ENCODE measurements at places on chromosomes 16 and 17.
A peak's percentile ranks its signal among the peaks of the same experiment; 100 is the strongest.

DNA sequence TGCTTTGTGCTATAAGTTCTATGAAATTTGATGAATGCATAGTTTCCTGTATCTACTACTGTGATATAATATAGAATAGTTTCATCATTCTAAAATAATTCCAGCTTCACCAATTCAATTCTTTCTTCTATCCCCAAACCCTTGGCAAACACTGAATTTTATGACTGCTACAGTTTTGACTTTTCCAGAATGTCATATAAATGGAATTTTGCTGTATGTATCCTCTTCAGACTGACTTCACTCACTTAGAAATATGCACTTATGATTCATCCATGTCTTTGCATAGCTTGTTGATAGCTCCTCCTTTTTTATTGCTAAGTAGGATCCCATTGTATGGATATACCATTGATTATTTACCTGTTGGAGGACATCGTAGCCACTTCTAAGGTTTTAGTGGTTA is 89.1 kb upstream of the HS3ST3A1 start:
- no peak for DNase-seq

GRCh38 chr16:31700530-31701388 is 172.8 kb upstream of the ZNF267 start:
- DNase-seq, result no peak

GRCh38 chr16:50881331-50881830 is 139.5 kb downstream of the CYLD start:
- DNase-seq, result no peak

DNA sequence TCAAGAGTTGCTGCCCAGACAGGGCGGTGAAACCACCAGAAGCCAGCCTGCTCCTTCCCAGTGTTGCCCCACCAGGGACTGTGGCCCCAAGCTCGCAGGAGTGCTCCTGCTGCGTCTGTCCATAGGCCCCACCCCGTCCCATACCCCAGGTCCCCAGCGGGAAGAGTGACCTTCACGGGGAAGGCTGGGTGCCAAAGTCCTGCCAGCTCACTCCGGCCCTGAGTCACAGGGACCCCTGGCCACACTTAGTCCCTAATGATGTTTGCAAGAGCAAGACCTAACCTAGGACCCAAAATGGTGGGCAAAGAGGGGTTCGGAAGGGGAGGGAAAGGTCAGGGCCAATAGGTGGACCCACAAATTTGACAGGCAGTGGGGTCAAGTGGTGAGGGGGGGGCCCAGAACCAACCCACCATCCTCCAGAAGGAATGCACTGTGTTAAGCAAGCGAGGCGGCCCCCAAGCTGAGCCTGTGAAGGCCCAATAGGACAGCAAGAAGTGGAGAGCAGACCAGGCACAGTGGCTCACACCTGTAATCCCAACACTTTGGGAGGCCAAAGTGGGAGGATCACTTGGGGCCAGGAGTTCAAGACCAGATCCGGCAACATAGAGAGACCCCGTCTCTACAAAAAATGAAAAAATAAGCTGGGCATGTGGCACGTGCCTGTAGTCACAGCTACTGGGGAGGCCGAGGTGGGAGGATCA is 3.3 kb downstream of the DOK4 start:
- no peak for DNase-seq

GRCh38 chr17:81609541-81610311 is 27.2 kb downstream of the NPLOC4 start:
- no peak for DNase-seq

DNA sequence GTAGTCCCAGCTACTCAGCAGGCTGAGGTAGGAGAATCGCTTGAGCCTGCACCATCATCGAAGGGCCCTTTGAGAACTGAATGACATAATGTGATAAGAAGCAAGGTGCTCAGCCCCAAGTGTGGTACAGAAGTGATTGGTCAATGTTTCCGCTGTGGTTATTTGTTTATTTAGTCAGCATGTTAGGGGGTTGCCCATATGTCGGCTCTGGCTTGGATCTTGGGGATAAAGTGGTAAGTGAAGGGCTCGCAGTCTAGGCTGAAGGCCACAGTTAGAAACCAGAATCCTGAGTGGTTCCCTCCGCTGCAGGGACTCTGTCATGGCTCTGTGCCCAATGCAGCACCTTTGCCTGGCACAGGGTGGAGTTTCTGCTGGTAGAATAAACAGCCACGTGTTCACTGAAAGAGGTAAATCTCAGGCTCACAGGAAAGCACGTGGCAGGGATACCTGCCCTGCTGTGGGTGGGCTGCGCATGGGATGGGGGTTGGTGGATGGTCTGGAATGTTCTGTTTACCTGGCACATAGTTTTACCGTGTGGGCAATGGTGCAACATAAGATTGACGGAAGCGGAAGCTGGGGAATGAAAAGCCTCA is 35.4 kb downstream of the SYT17 start:
- no peak for DNase-seq

DNA sequence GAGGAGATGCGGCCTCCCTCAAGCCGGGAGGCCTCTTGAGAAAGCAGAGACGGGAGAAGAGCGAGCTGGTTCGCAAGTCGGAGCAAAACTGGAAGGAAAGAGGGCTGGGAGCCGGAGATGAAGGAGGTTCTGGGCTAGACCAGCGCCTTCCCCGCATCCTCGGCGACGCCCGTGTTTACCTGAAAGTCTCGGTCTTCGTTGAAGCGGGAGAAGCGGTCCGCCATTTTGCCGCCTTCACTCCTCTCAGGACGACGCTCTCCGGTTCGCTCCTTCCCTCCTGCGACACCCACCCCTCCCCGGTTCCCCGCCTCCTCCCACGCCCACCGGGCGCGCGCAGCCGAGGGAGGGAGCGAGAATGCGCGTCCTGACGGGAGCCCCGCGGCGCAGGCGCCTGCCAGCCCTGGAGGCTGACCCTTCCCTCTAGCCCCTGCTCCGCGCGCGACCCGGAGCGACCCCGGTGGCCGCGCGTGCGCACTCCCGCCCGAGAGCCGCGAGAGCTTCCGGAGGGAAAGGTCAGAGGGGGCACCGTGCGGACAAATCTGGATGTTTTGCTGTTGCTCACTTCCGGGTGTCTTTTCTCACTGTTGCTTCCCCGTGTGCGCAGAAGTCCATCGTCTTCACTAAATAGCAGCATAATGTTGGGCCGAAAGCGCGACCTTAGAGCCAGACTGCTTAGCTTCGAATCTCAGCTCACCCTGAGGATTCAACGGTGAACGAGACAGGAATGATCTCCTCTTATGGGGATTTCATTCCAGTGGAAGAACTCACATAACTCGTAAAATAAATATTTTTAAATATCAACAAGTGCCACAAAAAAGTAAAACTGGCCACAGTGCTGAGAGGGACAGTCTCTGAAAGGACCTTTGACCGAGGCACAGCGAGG is at the start of gene GPATCH8:
Gene GPATCH8 (minus strand): TSS at position 260 of the 883 bp plus-strand sequence. CDS start 36 bp downstream, at position 224.
- DNase-seq, result peak; percentile 91

GRCh38 chr17:81094509-81095382 is 59.8 kb downstream of the BAIAP2 start:
- DNase-seq, result peak; percentile 85

DNA sequence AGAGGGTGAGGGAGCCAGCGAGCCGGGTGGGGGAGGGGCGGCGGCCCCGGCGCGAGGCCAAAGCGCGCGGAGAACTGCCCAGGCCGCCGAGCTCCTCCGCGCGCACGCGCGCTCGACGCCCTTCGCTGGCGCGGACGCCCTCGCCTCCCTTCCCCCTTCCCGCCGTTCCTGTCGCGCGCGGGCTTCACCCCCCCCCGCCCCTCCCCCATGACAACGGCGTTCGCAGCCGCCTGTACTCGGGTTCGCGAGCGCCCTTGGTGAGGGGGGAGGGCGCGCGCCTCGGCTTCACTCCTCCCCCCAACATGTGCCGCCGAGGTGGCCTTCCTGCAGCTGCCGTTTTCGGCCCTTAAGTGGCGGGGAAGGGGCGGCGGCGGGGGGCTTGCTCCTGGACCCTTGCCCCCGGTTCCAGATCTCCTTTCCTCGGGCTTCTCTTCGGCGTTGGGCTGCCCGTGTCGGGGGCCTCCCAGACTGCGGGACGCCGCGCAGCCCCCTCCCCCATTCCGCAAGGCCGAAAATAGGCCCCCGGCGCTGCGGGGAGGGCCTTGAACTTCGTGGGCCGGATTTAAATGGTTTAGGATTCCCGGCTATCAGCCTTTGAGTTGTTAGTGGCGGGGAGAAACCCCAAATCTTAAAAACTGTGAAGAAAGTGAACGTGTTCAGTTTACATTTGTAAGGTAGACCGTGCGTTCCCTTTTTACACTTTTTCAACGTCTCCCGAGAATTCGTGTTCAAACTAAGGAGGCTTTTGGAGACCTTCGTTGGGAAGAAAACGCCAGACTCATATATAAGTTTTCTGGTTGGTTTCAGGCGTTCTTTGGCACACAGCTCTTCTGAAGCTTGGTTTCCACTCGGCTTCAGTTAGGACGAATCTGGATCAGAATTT is 653 bp downstream of the SRRM2 start:
- peak; percentile 53 for DNase-seq

DNA sequence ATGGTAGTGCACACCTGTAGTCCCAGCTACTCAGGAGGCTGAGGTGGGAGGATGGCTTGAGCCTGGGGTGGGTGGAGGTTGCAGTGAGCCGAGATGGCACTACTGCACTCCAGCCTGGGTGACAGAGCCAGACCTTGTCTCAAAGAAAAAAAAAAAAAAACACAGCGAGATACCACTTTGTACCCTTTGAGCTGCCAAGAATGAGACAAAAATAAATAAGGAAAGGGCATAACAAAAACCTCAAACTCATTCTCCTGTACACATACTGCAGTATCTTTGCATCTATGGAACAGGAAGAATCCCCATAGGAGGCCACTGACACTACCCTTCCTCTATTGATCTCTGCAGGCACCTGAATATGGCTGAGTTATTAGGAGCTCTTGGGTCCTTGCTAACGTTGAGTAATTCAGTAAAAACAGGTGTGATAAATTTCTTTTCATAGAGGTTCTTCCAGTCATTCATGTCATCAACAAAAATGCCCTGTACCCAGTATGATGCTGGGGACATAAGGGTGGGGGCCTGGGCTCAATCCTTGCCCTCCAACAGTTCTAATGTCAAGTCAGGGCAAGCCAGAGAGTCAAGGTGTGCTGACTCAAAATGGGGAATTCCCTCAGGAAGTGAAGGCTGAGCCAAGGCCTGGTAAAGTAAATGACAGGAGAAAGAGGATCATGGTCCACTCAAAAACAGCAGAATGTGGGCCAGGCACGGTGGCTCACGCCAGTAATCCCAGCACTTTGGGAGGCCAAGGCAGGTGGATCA is 26.9 kb downstream of the RANBP10 start:
- no peak for DNase-seq

DNA sequence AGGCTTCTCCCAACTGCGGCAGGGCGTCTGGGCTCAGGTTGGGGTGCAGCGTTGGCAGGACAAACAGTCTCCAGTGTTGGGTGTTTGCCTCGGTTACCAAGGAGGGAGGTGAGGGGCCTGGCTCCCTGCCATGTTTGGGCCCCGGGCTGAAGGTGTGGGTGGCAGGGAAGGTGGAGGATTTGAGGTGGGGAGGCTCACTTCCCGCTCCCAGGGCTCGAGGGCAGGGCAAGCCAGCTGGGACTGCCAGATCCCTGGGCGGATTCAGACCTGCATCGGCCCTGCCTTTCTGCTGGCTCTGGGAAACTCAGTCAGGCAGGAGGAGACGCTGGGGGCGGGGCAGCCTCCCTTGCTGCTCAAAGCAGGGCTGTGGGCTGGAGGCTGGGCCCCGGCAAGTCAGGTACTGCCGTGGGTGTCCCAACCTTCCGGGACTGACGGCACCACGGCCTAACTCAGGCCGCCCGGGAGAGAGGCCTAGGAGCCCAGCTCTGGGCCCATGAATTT is 31.3 kb upstream of the KRT17 start:
- DNase-seq, result no peak

GRCh38 chr16:85648070-85648714 is 35.1 kb downstream of the GSE1 start:
- no peak for DNase-seq

DNA sequence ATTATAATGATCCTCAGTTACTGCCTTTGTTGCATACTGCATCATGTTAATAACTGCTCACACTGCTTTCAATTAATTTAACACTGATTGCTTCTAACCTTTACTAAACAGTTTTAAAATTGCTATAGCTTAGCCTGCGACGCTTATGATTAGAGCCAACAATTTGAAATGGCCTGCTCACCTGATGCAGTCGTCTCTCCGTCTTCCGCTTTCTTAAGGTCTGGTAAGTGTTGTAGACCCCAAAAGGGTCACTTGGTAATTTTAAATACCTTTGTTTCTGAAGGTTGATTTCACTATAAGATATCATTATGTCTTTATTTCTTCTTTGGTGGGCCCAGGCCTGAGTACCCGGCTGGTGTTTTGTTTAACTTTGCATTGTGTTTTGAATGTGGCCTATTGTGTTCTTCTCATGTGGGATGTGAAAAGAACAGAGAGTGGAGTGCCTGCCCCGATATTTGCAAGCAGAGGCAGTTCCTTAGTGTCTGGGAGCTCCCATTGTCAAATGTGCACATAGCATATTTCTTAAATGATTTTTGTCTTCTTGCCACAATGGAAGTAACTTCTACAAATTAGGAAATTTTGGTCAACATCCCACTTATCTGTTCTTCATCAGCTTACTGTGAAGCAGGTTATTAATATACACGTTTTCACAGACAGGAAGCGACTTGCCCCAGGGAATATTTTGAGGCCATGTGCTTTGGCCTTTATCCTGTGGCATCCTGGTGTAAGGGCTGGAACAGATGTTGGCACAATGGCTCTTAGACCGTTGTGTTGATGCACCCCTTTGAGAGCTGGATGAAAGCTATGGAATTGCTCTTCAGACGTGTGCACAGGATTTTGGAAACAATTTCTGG is 2.9 kb downstream of the PHKB start:
- DNase-seq, result no peak

- no peak for DNase-seq
Measured at GRCh38 chr17:77188084-77189066, 47.6 kb downstream of the SEC14L1 start.

- no peak for DNase-seq
Measured at GRCh38 chr17:60539807-60540206, 13.8 kb upstream of the APPBP2 start.

GRCh38 chr16:78669994-78670393 is 570.5 kb downstream of the WWOX start:
- DNase-seq, result no peak

DNA sequence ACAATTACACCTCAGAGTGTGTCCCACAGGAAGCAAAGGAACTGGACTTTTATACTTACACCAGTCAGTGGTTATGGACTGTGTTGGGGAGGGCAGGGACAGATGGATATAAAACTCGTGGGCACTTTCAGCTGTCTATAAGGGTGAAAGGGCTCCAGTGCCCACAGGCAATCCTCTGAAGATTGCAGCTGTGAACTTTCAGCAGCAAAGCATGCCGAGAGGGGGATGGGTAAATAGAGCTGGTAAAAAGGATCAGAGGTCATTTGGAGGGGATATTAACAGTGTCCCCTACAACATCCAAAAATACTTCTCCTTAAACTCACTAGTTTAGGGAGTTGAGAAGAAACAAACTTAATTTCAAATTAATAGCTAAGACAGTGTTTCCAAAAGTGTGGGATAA is 13.3 kb upstream of the RFWD3 start:
- DNase-seq, result no peak

DNA sequence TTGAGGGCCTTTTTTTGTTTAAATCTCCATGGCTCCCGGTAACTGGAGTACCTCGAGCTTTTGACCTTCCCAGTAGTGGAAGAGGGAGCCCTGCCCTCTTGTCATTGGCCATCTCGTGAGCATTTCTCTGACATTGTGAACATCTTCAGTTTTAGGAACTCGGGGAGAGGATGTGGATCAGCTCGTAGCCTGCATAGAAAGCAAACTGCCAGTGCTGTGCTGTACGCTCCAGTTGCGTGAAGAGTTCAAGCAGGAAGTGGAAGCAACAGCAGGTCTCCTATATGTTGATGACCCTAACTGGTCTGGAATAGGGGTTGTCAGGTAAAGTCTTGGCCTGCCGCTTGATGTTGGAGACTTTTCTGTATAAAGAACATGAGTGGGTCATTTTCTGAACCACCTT is 24.3 kb downstream of the NTAN1 start:
- DNase-seq, result no peak

- no peak for DNase-seq
Measured at GRCh38 chr17:42025936-42026335, 6.0 kb downstream of the NKIRAS2 start.
